ENCODE measurements at places on chromosomes 12 and 14.

DNA sequence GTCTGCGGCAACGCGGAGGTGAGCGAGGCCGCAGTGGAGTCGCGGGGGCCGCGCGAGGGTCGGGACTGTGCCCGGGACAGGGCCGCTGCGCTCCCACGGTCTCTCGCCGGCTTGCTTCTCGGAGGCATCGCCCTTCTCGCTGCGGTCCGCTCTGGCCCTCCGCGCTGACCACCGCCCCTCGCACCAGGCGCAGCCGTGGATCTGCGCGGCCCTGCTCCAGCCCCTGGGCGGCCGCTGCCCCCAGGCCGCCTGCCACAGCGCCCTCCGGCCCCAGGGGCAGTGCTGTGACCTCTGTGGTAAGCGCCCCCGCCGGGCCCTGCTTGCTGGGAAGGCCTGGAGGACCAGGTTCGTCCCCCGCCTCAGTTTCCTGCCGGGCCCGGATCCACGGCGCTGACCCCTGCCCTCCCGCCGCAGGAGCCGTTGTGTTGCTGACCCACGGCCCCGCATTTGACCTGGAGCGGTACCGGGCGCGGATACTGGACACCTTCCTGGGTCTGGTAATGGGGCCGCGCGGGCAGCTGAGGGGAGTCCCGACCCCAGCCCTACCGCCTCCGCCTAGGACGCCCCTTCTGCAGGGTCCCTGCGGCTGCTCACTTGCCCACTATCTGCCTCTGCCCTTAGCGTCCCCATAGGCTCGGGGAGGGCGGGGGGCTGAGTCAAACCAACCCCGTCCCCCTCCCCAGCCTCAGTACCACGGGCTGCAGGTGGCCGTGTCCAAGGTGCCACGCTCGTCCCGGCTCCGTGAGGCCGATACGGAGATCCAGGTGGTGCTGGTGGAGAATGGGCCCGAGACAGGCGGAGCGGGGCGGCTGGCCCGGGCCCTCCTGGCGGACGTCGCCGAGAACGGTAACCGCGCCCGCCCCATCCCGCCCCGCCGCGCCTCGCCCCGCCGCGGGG is 7.0 kb downstream of the AMN start:
- no peak for DNase-seq

- no peak for DNase-seq
Observed at GRCh38 chr12:10811883-10812536, 2.0 kb upstream of the TAS2R9 start.

GRCh38 chr14:72154645-72155378 is 222.6 kb downstream of the RGS6 start:
- DNase-seq, result no peak

DNA sequence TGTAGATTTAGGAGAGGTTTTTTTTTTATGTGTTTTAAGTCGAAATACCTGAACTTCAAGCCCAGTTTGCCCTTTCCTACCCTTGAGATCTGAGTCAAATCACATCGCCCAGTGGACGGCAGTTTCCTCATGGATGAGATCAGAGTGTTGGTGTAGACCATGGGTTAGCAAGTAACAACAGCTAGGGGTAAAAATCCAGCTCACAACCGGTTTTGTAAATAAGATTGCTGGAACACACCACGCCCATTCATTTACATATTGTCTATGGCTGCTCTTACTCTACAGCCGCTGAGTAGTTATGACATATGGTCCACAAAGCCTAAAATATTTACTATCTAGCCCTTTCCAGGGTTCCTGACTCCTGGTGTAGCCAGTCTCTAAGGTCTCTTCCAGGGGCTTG is 158.5 kb upstream of the PLEKHG7 start:
- DNase-seq, result no peak

DNA sequence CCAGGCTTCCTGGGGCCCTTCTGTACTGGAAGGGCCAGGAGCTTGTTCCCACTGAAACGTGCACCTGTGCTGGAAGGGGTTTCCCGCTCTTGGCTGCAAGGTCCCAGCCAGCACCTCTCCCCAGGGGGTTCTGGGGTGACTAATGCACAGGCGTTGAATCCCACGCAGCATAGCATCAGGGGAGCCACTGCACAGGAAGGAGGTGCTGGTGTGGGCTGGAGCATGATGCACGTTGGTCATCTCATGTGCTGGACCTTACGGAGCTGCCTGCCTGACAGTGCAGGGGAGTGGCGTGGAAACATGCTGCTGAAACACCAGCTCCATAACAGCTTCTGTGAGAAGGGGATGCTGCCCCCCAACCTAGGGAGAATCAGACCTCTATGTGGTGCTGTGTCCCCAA is 623.0 kb downstream of the AACS start:
- no peak for DNase-seq

DNA sequence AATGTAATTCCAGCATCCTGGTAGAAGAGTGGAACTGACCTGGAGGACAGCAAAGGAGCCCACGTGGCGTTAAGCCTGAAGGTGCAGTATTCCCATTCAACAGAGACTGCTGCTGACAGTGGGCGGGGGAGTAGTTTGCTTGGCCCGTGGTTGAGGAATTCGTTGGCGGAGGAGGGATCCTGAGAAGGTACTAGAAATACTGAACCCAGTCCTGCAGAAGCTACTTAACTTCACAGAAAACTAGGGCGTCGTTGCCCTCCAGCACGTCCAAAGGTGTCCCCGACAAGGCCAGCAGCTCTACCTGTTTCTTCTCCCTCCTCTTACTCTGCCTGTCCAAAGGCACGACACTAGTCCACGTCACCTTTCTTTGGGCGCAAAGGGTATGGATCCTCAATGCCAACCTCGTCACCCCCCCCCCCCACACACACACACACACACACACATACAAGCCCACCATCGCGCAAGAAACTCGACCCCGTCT is 303 bp downstream of the PUS7L start:
- no peak for DNase-seq

DNA sequence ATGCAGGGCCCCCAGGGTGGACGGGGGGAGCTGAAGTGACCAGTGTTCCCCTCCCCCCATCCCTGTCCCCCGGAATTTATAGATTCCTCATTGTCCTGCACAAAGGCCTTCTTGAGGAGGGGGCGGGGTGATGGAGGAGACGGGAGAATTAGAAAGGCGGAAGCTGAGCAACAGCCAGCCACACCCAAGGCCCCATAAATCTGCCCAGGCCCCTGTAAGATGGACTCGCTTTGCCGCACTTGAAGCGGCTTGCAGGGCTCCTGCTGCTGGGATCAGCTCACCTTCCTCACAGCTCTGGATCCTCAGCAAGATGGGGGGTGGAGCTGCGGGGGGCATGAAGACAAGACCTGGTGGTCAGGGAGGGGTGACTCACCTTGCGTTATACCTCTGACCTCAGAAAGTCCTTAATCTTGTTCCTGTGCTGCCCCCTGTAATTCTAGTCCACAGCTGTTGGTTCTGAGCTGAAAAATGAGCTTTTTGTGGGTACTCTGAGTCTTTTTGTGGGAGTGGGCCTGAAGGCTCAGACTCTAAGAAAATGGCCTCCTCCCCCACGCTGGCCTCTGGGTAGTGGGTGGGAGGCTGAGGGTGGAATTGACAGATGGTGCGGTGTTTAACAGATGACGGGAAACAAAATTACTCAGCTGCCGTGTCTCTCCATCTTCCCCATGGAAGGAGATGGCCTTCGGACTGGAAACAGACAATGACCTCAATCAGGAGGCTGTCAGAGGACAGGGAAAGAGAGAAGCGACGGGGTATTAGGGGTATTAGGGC is 15.8 kb upstream of the ANKRD33 start:
- no peak for DNase-seq

GRCh38 chr14:38205949-38206665 is 1.6 kb upstream of the SSTR1 start:
- DNase-seq, result no peak

DNA sequence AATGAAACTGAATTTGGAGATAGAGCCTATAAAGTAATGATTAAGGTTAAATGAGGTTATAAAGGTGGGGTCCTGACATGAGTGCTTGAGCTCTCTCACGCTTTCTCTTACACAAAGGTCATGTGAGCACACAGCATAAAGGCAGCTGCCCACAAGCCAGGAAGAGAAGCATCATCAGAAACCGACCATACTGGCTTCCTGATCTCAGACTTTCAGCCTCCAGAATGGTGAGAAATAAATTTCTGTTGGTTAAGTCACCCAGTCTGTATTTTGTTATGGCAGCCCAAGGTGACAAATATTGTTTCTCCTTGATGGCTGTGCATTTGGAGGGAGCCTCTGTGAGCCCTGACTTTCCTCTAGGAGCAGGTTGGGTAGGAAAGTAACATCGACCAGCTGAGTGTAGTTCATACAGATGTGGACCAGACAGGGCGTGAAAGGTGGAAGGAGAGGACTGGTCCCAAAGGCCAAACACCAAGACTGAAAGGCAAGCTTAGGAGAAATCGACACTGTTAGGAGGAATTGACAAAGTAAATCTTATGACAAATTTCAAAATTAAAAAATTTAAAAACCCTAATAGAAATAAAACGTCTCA is 97.6 kb upstream of the SLC38A2 start:
- DNase-seq, result no peak

GRCh38 chr14:65290830-65291229 is 121.7 kb upstream of the FUT8 start:
- DNase-seq, result no peak

DNA sequence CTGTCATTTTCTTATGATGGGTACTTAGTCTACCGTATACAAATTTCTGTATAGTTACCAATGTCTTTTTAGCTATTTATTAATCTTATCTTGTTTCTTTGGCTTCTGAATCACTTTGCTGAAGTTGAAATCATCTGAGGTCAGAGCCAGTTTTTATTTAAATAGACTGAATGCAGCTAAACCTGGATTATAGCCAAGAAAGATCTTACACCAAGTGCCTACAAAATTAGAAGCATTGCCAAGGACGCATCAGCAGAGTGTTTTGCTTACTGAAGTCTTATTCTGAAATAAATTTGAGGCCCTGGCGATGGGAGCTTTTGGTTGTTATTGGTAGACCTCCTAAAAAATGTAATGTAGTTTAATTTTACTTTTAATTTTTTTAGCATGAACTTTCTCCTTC is 128.2 kb downstream of the RGS6 start:
- no peak for DNase-seq

GRCh38 chr14:23360496-23360895 is 4.5 kb downstream of the EFS start:
- DNase-seq, result no peak

DNA sequence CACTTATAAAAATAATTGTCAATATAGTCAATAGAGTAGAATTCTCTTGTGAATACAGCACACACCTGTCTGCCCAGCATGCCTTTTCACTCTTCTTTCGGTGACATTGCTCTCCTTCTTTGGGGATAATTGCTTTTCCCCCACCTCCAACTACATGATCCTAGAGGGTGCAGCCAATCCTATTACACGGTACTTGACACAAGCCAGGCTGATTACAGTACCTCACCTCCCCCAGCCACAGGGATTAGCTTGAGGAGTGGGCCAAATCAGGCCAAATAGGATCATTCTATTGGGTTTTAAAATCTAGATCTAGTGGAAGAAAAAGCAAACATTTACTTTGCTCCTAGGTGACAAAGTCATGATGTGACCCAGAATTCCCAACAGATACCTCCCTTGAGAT is 16.8 kb upstream of the NFYB start:
- no peak for DNase-seq

DNA sequence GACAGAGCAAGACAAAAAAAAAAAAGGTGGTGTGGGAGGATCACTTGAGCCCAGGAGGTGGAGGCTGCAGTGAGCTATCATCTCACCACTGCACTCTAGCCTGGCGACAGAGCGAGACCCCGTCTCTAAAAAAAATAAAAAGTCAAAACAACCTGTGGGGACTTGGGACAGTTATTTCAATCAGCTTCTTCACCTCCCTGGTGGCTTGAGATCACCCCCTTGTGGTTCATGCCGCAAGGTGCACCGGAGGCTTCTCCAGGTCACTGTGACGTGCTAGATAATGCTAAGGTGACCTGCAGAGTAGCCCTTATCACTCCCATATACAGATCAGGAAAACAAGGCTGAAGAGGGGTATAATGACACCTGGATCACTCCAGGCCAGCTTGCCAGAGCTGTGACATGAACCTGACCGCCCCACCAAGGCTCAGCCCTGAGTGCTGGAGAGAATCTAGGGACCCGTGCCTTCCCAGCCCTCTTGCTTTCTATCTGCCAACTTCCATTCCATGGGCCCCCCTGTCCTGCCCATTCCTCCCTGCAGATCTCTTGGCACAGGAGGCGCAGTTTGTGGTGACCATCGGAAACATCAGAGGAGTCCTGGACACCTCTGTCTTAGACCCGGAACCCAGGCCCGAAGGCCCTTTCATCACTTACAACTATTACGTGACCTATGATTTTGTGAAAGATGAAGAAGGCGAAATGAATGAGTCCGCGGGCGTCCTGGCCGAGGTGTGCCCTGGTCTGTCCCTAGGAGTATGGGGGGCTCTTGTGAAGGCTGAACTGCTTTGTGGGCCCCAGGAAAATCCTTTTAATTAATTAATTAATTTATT is 8.1 kb downstream of the LRRC43 start:
- DNase-seq, result peak; percentile 43

DNA sequence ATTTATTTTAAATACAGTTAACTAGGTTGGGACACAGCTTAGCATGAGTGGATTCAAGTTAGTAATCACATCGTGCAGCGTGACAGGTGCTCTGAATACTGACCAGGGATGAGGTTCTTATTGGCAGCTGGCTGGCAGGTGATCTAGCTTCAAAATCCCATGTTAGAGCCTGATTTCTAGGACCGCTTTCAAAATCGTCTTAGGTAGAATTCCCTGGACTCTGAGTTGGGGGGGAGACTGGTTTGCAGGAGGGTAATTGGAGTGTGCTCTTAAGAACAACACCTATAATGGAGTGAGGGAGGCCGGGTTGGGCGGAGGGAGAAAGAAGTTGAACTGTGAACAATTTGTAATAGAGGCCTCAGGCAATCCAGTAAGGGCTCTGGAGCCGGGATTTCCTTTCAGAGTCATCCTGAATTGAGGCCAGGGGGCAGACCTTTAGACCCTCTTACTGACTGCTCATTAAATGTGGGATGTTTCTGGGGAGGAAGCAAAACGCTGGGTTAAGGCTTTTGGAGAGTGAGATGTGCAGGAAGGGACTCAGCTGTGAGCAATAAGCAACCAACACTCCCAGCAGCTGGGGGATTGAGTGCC is 874 bp upstream of the YARS2 start:
- no peak for DNase-seq

DNA sequence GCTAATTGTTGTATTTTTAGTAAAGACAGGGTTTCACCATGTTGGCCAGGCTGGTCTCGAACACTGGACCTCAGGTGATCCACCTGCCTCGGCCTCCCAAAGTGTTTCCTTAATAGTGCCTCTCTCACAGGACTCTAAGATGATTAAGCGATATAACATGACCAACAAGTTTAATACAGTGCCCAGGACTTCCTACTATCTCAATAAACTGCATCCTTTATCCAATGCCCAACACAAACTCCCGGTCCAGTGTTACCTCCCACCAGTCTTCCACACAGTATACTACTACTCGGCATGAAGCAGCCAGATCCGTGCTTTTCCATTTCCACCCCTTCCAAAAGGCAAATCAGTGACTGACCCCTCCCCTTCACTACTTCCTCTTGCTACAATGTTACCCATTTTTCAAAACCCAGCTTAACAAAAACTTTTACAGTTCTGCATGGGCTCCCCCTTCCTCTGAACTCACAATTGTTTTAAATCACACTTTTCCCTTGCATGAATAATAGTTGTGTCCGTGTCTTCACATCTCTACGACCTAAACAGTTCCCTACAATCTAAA is 900 bp downstream of the NOP2 start:
- no peak for DNase-seq

Measured in GM06990 (cell line).